Left renal pelvis (tissue), 4 donors: ENCODE measurements at places on chromosomes 1 and 21. TPM values are rescaled to one million over a fixed set of nuclear protein-coding genes. Genes with fewer than 3 reads are reported as not detected.

TMEM81 gene
- 5.1 TPM for polyA plus RNA-seq

GRCh38 chr1:116871779-116872146 is 38.0 kb upstream of the PTGFRN start:
- no peak for DNase-seq

GRCh38 chr1:204723131-204723787 is 37.7 kb upstream of the LRRN2 start:
- no peak for DNase-seq

MSH4 gene
- 0.35 TPM for polyA plus RNA-seq

KRTAP12-2 gene
- polyA plus RNA-seq, result not detected

- no peak for DNase-seq
Measured at GRCh38 chr1:38690790-38691449, 168.7 kb downstream of the RRAGC start.

GJA5 gene
- 10.7 TPM for polyA plus RNA-seq

- no peak for DNase-seq
Measured at GRCh38 chr1:238485912-238486209, 595.1 kb upstream of the ZP4 start.
